Smooth muscle cell of trachea (primary cell): ENCODE measurements at places on chromosomes 16 and 17. TPM values are rescaled to one million over a fixed set of nuclear protein-coding genes. Genes with fewer than 3 reads are reported as not detected.

Gene USP6
- under 0.01 TPM in 1 of 2 replicates, not detected in the other for total RNA-seq

Gene PPY
- not detected in 2 replicates for total RNA-seq

Gene TBC1D3B
- total RNA-seq = 1.5 and 3.6 TPM in 2 replicates

Gene CLEC3A
- total RNA-seq = not detected in 2 replicates

Gene KIF19
- total RNA-seq = under 0.01 TPM in 1 of 2 replicates, not detected in the other
